Heart right ventricle (tissue), 16 donors: ENCODE measurements at places on chromosomes 3 and 15. TPM values are rescaled to one million over a fixed set of nuclear protein-coding genes. Genes with fewer than 3 reads are reported as not detected.

GRCh38 chr15:81812456-81812855 is 233.4 kb downstream of the MEX3B start:
- H3K4me3 ChIP-seq, result no peak overlapping the region
- no peak overlapping the region for H3K27ac ChIP-seq
- H3K27me3 ChIP-seq, result no peaks in the 10 kb centered on the region
- DNase-seq, result no peak
- peaks cover 6% of the 10 kb centered on the region for H3K4me1 ChIP-seq

DNA sequence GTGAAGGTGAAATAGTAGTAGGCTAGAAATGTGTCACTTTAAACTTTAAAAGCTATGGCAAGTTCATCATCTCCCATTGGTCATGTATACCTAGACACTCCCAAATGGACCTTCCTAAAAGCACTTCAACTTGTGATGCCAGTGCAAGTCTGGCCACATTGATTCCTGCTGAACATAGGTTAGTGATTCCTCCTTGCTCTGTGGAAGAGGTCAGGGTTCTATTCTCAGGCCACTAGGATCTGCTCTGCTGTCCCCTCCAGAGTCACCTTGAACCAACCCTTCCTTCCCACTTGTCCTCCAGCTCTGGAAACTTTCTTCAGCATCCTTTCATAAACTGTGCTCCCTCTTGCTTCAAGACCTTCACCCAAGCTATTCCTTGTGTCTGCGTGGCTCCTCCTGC is 301.7 kb downstream of the RPLP1 start:
- H3K4me1 ChIP-seq, result no peaks in the 10 kb centered on the region
- no peak overlapping the region for H3K27ac ChIP-seq
- H3K4me3 ChIP-seq, result no peak overlapping the region

- H3K36me3 ChIP-seq, result no peaks in the 10 kb centered on the region
- H3K4me3 ChIP-seq, result no peak overlapping the region
- no peak overlapping the region for H3K27ac ChIP-seq
- H3K27me3 ChIP-seq, result no peaks in the 10 kb centered on the region
These were observed 144.5 kb downstream of the EPHA6 start for GRCh38 chr3:96958856-96959255.

Gene FHIT
- total RNA-seq, result 23.0 TPM
